ENCODE measurements at places on chromosomes 1 and 21. TPM values are rescaled to one million over a fixed set of nuclear protein-coding genes. Genes with fewer than 3 reads are reported as not detected.
A peak's percentile ranks its signal among the peaks of the same experiment; 100 is the strongest.

GRCh38 chr1:201554190-201554600 lies 15.3 kb downstream of the NAV1 start:
- DNase-seq = no peak
- no peaks in the 10 kb centered on the region for H3K27me3 ChIP-seq
- H3K27ac ChIP-seq = peak overlapping the region; percentile 23
- H3K4me3 ChIP-seq = no peak overlapping the region
- H3K36me3 ChIP-seq = no peaks in the 10 kb centered on the region

DNA sequence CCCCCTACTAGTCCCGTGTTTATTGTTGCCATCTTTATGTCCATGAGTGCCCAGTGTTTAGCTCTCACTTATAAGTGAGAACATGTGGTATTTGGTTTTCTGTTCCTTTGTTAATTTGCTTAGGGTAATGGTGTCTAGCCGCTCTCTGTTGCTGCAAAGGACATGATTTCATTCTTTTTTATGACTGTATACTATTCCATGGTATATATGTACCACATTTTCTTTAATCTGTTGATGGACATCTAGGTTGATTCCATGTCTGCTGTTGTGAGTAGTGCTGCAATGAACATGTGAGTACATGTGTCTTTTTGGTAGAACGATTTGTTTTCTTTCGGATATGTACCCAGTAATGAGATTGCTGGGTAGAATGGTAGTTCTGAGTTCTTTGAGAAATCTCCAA lies 44.2 kb upstream of the METTL18 start:
- no peaks in the 10 kb centered on the region for H3K27me3 ChIP-seq
- H3K27ac ChIP-seq = no peak overlapping the region
- DNase-seq = no peak
- no peaks in the 10 kb centered on the region for H3K4me1 ChIP-seq
- H3K36me3 ChIP-seq = no peaks in the 10 kb centered on the region

- H3K4me1 ChIP-seq = no peaks in the 10 kb centered on the region
- peaks cover 12% of the 10 kb centered on the region for H3K36me3 ChIP-seq
- no peaks in the 10 kb centered on the region for H3K27me3 ChIP-seq
- H3K4me3 ChIP-seq = no peak overlapping the region
- no peak overlapping the region for H3K27ac ChIP-seq
Observed at GRCh38 chr1:147168626-147169058, 3.6 kb downstream of the PRKAB2 start.

DNA sequence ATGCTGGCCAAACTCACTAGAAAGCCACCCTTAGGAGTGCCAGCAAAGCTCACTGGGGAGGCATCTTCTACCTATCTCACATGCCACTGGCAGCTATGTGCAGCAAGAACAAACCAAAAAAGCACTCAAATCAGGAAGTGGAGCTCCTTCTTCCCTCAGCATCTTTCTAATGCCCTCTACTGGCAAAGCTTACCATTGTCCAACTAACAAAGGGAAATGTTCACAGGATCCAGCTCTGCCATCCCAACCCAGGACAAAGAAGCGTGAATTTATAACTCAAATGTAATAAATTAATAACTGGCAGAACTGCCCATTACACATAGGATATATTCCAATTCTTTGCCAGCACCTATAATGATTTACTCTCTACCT lies 38.9 kb downstream of the LEPR start:
- H3K27me3 ChIP-seq = no peaks in the 10 kb centered on the region
- no peak for DNase-seq
- no peaks in the 10 kb centered on the region for H3K36me3 ChIP-seq
- no peak overlapping the region for H3K27ac ChIP-seq

DNA sequence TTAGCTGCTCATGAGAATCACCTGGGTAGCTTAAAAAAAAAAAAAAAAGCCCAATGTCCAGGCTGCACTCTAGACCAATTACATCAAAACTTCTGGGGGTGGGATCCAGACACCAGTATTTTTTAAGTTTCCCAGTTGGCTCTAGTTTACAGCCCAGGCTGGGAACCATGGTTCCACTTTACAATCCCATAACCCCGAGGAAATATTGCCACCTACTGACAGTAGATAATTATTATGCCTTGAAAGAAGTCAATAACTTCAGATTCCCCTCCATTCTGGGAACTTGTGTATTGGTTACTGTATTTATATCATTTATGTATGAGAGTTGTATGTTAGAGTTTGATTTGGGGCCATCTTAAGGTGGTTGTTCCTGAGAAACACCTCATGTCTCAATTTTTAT lies 100.2 kb downstream of the SPATA46 start:
- no peaks in the 10 kb centered on the region for H3K27me3 ChIP-seq
- H3K4me3 ChIP-seq = no peak overlapping the region
- DNase-seq = no peak
- no peaks in the 10 kb centered on the region for H3K4me1 ChIP-seq

GRCh38 chr1:39757501-39757900 lies 13.6 kb downstream of the OXCT2 start:
- no peaks in the 10 kb centered on the region for H3K27me3 ChIP-seq
- H3K4me1 ChIP-seq = no peaks in the 10 kb centered on the region
- no peak overlapping the region for H3K27ac ChIP-seq
- no peak overlapping the region for H3K4me3 ChIP-seq
- peaks cover 47% of the 10 kb centered on the region for H3K36me3 ChIP-seq
- no peak for DNase-seq

Gene SESN2
- 4.1 TPM for total RNA-seq

DNA sequence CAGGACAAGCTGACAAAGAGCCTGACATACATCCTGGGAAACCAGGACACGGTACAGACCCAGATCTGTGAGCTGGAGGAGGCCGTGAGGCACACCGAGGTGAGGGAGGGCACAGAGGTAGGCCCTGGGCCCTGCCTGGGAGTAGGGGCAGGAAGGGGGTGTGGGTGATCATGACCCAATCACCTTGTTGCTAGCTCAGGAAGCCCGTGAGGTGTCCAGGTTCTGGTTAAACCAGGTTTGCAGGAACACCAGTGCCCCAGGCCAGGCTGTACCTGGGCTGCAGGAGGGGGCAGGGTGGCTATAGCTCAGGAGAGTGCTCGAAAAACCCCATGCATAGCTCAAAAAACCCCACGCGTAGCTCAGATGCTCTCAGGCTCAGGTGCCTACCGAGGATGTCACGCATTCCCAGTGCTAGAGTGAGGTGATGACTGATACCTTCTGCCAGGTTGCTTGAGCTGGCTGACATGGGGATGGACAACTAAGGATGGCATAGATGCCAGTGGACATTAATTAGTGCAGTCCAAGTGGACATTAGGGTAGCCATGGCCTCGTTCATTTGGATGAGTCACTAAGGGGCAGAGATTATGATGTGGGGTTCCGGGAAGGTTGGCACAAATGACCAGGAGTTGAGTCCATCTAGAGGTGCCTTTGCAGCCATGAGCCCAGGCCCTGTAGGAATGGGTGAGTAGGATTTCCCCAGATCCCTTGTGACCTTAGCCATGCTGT lies 3.7 kb downstream of the TRIM46 start:
- no peaks in the 10 kb centered on the region for H3K4me1 ChIP-seq
- no peak for DNase-seq
- H3K27me3 ChIP-seq = peaks cover 8% of the 10 kb centered on the region
- H3K4me3 ChIP-seq = no peak overlapping the region

- H3K27ac ChIP-seq = no peak overlapping the region
- peaks cover 66% of the 10 kb centered on the region for H3K36me3 ChIP-seq
- no peak for DNase-seq
- no peaks in the 10 kb centered on the region for H3K27me3 ChIP-seq
- H3K4me3 ChIP-seq = no peak overlapping the region
Observed at GRCh38 chr1:202760589-202760988, 47.6 kb downstream of the KDM5B start.

- DNase-seq = no peak
- H3K4me3 ChIP-seq = no peak overlapping the region
- no peaks in the 10 kb centered on the region for H3K36me3 ChIP-seq
- H3K27me3 ChIP-seq = no peaks in the 10 kb centered on the region
- no peak overlapping the region for H3K27ac ChIP-seq
- H3K4me1 ChIP-seq = no peaks in the 10 kb centered on the region
Observed at GRCh38 chr21:45737485-45738166, 94.1 kb downstream of the PCBP3 start.

Gene LHX8
- not detected for total RNA-seq

GRCh38 chr1:60847855-60848582 lies 234.3 kb upstream of the NFIA start:
- DNase-seq = no peak
- no peaks in the 10 kb centered on the region for H3K27me3 ChIP-seq
- no peak overlapping the region for H3K4me3 ChIP-seq
- no peaks in the 10 kb centered on the region for H3K36me3 ChIP-seq
- H3K27ac ChIP-seq = no peak overlapping the region

GRCh38 chr1:68723791-68724190 lies 226.9 kb upstream of the DEPDC1 start:
- DNase-seq = no peak
- no peaks in the 10 kb centered on the region for H3K36me3 ChIP-seq
- no peak overlapping the region for H3K4me3 ChIP-seq
- H3K27me3 ChIP-seq = no peaks in the 10 kb centered on the region

- H3K4me1 ChIP-seq = peaks cover 4% of the 10 kb centered on the region
- no peak for DNase-seq
- no peak overlapping the region for H3K4me3 ChIP-seq
- H3K27me3 ChIP-seq = no peaks in the 10 kb centered on the region
- no peak overlapping the region for H3K27ac ChIP-seq
Observed at GRCh38 chr1:44359234-44359935, 4.3 kb upstream of the ERI3 start.

DNA sequence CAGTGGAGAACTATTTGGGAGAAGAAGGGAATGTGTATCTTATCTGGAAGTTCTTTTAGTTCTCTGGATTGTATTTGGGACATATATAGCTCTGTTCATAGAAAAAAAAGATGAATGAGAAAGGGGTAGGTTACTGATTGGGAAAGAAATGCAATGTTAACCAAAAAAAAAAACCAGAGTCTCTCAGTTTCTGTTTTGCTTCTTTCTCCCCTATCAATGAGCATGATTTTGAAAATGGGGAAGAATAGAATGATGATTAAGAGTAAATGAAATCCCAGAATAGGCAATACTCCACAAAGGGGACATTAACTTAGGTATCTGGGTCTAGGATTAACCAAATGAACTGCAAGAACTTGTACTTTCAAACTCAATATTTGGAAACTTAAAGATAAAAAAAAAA lies 92.9 kb downstream of the RHOU start:
- no peaks in the 10 kb centered on the region for H3K4me1 ChIP-seq
- H3K27ac ChIP-seq = no peak overlapping the region
- DNase-seq = no peak
- no peak overlapping the region for H3K4me3 ChIP-seq
- no peaks in the 10 kb centered on the region for H3K27me3 ChIP-seq

DNA sequence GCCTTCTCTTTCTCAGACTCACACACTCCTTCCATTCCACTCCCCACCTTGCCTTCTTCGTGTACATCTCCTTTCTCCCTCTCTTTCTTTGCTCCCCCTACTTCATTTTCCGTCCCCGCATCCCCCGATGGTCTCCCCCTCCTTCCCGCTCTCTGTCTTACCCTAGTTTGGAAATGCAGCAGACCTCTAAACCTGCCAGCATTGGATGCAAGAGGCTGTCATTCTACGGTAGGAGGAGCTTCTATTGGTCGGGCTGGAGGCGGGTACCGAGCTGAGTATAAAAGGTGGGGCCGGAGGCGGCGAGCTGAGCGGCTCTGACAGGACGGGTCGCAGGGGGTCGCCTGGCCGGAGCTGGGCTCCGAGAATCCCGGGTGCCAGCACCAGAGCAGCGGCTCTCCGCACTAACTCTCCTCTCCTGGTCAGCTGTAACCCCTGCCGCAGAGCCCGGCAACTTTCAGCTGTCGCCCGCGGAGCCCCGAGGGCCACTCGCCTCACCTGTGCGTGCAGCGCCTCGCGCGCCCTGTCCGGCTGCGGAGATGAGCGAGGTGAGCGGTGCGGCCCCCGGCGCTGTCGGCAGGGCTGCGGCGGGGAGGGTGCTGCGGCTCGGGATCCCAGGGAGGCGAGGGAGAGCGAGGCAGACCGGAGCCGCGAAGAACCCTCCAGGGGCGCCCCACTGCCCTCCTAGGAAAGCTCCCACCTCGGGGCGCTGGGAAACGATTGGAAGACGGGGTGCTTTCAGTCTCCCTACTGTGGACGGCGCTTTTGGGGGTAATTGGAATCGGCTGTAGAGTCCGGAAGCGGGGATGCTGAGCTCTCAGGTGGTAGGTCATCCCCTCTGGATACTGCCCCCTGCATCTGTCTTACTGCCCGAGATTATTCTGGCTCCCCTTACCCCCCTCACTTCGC lies at the start of gene PCP4L1:
TSS of gene PCP4L1 (plus strand) at position 307 of the 906 bp plus-strand sequence. CDS start at position 537, 230 bp downstream.
- H3K27ac ChIP-seq = no peak within 1 kb of the TSS
- no peaks in the 10 kb centered on the region for H3K36me3 ChIP-seq
- peak within 1 kb of the TSS; percentile 32 for H3K4me3 ChIP-seq
- H3K4me1 ChIP-seq = no peaks in the 10 kb centered on the region
- no peaks in the 10 kb centered on the region for H3K27me3 ChIP-seq

- H3K27me3 ChIP-seq = no peaks in the 10 kb centered on the region
- no peak for DNase-seq
- no peak overlapping the region for H3K27ac ChIP-seq
Observed at GRCh38 chr1:48789903-48790302, 13.2 kb upstream of the BEND5 start.

Gene FAAH
- total RNA-seq = 10.5 TPM

DNA sequence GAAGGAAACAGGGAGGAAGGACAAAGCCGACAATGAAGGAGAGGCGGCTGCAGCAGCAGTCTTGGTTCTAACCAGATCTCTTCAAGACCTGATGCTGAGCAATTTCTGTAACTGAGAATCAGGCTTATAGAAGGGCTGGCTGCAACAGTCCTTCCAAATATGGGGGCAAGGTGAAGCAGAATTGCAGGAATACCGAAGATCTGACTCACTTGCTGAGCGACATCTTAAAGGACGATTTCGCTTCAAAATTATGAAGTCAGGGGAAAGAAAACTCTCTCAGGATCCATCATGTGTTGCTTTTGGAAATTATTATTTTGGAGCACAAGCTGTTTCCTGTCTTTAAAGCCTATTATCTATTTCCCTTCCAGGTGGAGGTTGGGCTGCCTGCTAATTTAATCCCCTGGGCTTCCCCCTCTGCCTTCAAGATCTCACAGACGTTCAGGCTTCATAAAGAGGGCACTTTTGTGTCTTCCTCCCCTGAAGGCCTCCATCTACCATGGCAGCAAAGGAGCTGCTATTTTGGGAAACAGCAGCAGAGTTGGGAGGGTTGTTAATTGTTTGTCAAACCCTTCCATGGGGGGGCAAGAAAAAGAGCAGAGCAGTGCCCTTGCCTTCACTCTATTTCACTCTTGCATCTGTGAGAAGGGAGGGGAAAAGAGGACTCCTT lies 10.8 kb upstream of the IER5 start:
- H3K36me3 ChIP-seq = no peaks in the 10 kb centered on the region
- DNase-seq = no peak
- H3K27me3 ChIP-seq = no peaks in the 10 kb centered on the region
- H3K4me3 ChIP-seq = no peak overlapping the region

Gene GUCA2B
- not detected for total RNA-seq

Measured in right atrium auricular region (tissue), 2 donors.